Fibroblast of skin of left biceps (primary cell): ENCODE measurements at places on chromosomes 5 and 9.

DNA sequence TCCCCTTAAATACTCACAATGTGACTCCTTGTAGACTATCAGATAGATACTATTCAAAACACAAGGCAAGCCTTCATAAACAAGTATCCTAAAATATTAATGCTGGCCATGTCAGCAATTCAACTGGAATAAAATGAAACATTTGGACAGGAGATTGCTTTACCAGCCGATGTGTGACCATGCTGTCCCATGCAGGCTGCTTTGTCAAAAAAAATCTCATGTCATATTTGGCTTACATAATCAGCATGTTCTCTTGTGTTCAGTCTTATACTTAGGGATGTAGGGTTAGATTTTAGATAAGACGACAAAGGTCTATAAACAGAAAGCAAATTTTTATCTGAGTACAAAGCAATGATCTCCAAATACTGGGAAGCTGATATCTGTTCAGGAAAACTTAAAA is 108.5 kb downstream of the NR6A1 start:
- DNase-seq: no peak

DNA sequence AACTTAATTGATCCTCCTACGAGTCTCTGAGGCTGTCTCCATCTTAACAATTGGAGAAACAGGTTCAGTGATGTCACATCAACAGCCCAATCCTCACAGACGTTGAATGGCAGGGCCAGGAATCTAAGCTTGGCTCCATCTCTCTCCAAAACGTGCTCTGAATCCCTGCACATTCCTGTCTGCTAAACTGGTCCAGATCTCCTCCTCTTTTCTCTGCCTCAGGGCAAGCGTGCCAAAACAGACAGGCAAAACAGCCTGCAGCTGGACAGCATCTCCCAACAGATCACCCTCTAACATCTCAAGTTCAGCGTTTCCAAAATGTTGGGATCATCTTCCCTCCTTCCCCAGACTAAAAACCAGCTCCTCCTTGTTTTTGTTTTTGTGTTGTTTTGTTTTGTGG is 6.6 kb downstream of the FBP1 start:
- DNase-seq: no peak

DNA sequence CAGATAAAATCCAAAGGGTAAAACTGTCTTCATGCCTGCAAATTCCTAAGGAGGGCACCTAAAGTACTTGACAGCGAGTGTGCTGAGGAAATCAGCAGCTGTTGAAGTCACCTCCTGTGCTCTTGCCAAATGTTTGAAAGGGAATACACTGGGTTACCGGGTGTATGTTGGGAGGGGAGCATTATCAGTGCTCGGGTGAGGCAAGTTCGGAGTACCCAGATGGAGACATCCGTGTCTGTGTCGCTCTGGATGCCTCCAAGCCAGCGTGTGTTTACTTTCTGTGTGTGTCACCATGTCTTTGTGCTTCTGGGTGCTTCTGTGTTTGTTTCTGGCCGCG is 727 bp upstream of the ADRB2 start:
- DNase-seq: no peak

- no peak for DNase-seq
Observed at GRCh38 chr9:123238365-123238764, 30.0 kb downstream of the STRBP start.

DNA sequence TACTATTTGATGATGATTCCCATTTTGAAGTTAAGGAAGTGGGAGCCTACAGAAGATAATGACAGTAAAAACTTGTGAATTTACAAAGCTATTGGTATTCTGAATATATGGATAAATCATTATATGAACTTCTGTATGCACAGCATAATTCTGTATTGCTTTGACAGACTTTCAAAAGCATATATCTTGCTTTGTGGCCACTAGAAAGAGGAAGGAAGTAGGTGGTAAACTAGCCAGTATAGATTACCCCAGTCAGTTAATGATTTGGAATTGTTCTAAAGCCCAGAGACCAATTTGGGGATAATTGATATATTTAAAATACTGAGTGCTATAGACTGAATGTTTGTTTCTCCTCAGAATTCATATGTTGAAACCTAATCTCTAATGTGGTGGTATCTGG is 53.0 kb downstream of the NR2F1 start:
- no peak for DNase-seq

DNA sequence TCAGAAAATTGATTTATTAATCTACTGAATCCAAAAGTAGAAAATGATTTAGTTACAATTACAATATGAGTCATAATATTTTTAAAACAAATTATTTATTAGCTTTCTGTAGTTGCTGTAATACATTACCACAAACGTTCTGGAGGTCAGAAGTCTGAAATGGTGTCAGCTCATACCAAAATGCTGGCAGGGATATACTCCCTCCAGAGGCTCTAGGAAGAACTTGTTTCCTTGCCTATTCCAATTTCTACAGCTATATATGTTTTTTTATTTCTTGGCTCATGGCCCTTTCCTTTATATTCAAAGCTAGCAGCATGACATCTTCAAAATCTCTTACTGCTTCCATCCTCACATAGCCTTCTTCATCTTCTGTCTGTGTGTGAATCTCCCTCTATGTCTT is 667.9 kb upstream of the ITGA1 start:
- DNase-seq: no peak

DNA sequence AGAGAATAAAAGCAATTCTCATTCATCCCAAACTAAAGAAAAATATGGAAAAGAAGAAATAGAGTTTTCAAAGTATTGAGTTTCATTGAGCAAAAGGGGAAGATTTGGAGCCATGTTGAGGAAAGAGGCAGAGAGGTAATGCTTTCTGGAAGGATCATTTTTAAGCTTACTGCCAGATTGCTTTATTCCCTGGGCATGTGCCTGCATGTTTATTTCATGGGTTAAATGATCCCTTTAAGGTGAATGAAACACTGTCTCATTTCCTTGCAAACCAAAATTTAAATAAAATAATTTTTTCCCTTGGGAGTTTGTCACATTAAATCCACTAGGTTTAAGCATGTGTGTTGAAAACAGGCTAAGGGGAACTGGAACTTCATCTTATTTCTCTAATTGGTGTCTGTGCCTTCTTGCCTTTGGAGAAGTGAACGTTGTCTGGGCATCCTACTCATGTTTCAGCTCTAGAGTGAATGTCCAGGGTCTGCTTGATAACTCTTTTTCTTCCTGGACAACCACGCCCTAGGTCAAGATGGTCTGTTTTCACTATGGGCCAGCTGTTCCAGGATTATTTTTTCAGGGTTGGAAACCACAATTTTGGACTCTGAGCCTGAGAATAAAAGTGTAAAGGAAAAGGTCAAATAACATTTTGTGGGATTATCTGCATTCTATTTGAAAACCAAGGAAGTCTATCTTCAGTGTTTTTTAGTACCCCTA is 114.1 kb upstream of the ELL2 start:
- no peak for DNase-seq

GRCh38 chr5:30608501-30608900 is 585.0 kb upstream of the CDH6 start:
- no peak for DNase-seq

DNA sequence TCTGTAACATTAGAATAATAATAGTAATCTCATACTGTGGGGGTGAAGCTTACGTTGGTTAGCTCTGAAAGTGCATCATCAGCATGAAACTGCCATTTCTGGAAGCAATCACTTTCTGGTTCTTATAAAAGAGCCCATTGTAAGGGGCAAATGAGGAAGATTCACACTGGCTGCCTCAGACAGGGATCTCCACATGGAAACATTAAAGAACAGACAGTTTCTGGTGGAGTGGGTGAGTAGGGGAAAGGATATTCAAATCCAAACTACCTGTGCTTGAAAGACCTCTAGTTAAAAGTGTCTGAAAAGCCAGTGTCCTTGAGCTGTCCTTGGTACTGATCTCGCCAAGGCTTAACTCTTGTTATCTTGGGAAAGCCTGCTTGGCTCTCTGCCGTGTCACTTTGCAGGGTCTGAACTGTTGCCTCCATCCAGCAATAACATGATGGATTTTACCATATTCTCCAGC is 19.1 kb upstream of the SLC31A2 start:
- DNase-seq: no peak

DNA sequence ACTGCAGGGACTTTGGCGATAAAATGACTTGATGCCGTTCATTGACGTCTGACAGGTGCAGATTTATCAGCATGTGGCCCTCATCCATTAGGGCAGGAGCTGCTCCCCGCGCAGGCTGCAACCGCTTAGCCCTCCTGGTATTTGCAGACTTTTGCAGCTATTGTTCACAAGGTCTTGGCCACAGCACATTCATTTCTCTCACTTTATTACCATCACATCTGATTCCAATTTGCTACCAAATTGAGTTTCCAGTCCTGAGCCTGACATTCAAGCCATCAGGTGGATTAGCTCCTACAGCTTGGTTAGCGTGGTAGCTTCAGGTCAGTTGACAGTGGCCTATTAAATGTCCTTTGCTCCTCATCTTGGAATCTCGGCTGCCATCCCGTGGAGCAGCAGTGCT is 299.2 kb downstream of the CD180 start:
- no peak for DNase-seq

GRCh38 chr5:81924442-81924841 is 47.4 kb upstream of the ATG10 start:
- no peak for DNase-seq

GRCh38 chr5:86570427-86571083 is 47.2 kb upstream of the COX7C start:
- no peak for DNase-seq

- DNase-seq: no peak
Observed at GRCh38 chr9:98289614-98290201, 34.3 kb upstream of the TBC1D2 start.

- no peak for DNase-seq
Observed at GRCh38 chr5:9015937-9016270, 530.0 kb downstream of the SEMA5A start.

- DNase-seq: no peak
Observed at GRCh38 chr5:133338504-133339355, 273.6 kb downstream of the FSTL4 start.

- no peak for DNase-seq
Observed at GRCh38 chr5:1955586-1955985, 72.9 kb upstream of the IRX4 start.

GRCh38 chr5:67246546-67247268 is 50.1 kb upstream of the CD180 start:
- no peak for DNase-seq

DNA sequence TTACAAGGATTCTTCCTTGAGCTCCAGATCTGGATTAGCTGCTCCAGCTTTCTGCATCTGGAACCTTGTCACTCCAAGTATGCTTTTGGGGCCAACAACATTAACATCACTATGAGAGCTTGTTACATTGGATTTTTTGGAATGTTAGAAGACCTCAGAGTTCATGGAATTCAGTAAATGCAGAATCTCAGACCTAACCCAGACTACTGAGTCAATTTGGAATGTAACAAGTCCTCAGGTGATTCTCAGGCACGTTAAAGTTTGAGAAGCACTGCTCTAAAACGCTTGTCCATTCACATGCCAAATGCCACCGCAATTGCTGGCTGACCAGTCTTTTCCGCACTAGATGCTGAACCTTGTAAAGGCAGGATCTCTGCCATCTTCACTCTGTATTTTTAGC is 251.4 kb upstream of the TRIM32 start:
- peak; percentile 18 for DNase-seq

DNA sequence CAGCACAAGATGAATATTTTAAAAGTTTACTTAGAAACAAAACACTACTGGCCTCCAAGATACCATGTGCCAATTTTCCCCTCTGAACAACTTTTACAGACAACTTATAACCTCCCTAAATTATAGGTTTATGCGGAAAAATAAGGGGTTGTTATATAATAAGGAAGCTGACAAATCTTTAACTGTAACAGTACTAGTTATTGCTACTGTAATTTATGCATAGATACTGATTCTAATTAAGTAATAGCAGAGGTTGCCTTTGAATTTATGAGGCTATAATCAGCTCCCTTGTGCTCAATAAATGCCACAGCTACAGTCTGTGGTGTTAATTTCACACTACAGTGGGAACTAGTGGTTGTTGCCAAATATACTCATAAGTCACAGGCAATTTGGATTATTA is 291.3 kb upstream of the PCSK5 start:
- no peak for DNase-seq

GRCh38 chr9:94782355-94783101 is 56.0 kb downstream of the AOPEP start:
- peak; percentile 75 for DNase-seq

DNA sequence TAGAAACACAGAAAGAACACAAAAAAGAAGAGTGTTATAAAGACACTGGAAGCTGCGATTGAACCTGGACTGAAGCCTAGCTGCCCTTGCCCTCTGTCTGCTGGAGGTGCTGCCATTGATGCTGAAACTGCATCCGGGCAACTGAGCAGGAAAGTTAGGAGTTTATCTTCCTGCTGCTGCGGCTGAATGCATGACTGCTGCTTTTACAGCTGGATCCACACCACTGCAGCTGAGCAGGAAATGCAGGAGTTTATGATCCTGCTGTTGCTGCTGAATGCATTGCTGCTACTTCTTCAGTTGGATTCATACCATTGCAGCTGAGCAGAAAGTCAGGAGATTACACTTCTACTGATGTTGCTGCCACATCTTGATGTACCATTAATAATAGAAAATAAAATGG is 21.8 kb upstream of the JAKMIP2 start:
- no peak for DNase-seq

DNA sequence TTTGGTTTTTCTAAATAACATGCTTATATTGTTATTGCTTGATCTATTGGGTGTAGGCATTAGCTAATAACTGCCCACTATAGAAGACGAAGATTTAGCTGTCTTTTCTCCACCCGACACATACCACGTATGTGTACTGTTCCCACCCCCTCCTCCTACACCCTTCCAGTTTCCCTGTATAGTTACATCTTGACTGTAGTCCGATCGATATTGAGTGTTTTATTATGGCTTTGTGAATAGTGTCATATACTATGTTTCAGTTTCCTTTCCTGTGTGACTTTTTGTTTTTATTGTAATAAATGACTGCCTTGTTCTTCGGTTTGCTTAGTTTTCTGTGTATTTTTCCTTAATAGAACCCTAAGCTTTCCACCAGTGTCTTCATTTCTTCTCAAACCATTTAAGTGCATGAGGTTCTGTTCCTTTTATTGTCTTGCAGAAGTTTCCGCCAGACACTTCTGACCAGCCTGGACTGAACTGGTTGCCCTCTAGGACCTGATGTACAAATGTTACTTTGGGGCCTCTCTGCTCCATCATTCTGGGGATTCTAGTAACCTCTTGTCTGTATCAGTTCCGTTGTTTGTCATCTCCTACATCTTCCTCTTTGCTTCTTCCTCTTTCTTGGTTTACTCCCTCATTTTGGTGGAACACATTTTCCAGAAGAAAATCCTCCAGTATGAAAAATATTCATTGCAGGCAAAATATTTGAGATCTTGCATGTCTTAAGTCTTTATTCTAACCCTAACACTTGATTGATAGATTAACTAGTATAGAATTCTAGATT is 61.8 kb downstream of the PRKACG start:
- no peak for DNase-seq

DNA sequence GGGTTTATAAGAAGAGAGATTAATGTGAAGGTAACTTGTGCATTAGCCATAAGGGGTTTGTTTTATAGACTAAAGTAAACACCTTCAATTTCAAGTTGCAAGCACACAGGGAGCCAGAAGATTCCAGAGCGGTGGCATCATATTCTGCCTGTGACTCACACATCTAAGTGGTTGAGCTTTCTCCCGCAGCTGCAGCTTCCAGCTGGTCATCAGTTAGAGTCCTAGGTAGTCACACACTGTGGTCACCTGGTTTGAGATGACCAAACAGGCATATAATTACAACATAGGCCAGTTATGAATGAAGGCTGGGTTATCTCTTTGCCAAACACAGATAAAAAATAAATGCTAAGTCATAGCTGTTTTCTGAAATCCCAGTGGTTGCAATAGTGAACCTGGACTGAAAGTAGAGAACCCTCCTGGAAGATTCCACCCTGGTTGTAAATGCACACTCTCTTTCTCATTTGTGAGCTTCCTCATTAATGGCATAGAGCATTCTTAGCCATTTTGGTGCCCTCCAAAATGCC is 171.3 kb downstream of the GDNF start:
- DNase-seq: peak; percentile 69
